Effector memory CD4-positive, alpha-beta T cell (primary cell): ENCODE measurements at places on chromosomes 1 and 21.

- no peak for DNase-seq
These were observed 382.9 kb upstream of the B3GALT2 start for GRCh38 chr1:193569096-193569982.

- DNase-seq: no peak
These were observed 166.5 kb downstream of the TPR start for GRCh38 chr1:186208405-186209129.

- DNase-seq: no peak
These were observed 306.4 kb downstream of the DUSP10 start for GRCh38 chr1:221435504-221435904.

DNA sequence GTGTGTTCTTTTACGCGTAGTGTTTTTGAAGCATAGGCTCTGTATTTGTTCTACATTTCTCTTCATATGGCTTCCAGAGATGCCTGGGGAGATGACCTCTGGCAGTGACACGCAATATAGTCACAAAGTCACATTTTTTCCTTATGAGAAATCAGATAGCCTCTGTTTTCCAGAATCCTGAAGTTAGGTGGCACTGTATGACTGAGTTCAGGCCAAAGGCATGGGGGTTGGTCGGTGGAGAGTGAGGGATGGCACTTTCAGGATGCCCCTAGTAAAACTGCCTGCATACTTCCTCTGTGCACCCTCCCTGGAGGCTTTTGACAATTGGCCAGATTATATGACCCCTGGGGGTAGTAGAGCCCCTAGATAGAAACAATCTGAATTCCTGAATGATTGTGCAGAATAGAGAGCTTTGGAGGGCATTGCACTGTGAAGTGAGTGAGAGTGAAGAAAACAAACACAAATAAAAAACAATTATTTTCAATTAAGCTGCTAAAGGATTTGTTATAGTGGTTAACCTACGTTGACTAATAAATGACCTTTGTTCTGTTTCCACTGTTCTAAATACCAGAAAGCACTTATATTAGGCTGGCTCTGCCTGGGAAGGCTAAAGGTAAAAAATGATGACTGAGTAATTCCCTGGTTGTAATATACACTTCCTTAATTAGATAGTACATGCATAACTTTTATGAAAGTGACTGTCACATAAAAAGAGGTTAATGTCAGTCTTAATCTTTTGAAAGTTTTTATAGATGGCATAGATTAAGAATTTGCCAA, 1660.8 kb downstream of the PLA2G4A start:
- DNase-seq: no peak

DNA sequence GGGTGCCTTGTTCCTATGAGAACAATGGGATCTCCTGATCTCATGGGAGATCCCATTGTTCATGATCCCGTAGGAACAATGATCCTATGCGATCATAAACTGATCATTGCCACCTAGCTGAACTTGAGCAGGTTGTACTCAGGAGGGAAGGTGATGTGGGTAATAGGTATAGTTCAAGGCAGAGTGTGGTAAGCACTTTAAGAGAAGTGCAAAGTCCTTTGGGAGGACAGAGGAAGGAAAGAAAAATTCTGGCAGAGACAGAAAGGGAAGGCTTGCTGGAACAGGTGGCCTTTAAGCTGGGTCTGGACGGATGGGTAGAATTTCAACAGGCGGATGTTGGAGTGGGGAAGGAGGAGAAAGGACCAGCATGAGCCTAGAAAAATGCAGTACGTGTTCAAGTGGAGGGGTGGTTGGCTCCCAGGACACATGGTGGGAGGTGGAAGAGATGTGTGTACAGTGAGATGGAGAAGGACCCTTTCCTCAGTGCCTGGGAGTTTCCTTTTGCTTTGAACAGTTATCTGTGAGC, 22.3 kb downstream of the GREM2 start:
- no peak for DNase-seq

- DNase-seq: no peak
These were observed 141.0 kb upstream of the TNR start for GRCh38 chr1:175884369-175884768.

GRCh38 chr1:27542463-27543273, 52.7 kb upstream of the WASF2 start:
- no peak for DNase-seq

- DNase-seq: no peak
These were observed 287.0 kb downstream of the GPATCH2 start for GRCh38 chr1:217343907-217344306.

GRCh38 chr21:45443595-45444181, 38.7 kb downstream of the COL18A1 start:
- DNase-seq: no peak

DNA sequence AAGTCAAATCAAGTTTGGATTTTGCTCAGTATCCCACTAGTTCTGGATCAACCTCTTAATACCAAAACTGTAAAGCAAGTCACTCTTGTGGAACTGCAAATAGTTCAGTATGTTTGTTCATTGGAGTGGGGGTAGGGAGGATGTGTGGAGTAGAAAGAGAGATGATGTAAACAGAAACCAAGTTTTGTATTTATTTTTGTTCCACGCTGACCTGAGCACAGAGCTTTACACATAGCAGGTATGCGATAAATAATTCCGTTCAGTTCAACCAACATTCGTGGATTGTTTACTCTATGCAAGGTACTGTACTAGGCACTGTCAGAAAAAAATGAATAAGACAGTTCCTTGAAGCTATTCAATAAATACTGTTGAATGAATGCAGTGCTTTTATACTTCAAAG, 4.5 kb upstream of the ZNF644 start:
- no peak for DNase-seq

DNA sequence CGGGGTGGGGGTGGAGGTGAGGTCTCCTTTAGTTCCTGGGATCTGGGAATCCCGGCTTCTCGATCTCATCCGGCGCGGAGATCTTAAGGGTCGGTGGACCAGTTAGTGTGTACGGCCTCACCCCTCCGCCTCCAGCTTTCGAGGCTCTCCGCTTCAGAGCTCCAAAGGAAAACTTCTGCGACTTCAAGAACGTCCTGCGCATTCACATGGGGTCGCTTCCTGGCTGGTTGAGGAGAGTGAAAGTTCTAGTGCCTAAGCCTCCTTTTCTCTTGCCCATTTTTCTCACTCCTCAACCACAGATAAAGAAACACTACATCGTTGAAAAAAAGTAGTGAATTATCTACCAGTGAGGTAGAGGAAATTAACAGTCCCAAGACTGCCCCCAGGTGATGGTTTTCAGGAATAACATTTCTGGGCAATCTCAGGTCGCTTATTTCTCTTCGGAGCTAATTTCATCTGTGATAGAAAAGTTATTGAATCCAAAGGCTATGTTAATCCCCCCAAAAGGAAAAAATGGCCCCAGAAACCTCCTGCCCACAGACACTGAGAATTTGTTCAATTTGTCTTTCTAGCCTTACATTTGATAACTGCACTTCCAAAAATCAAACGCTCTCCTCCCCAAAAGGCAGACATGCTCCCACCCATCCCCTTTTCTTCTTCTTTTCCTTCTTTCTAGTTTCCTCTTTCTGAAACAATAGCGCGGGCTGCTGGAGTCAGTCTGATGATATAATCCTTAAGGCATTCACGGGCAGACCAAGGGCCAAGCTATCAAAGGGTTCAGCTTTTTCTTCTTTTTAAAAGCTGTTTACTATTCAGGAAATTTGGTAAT, 20.6 kb upstream of the TBX15 start:
- no peak for DNase-seq

DNA sequence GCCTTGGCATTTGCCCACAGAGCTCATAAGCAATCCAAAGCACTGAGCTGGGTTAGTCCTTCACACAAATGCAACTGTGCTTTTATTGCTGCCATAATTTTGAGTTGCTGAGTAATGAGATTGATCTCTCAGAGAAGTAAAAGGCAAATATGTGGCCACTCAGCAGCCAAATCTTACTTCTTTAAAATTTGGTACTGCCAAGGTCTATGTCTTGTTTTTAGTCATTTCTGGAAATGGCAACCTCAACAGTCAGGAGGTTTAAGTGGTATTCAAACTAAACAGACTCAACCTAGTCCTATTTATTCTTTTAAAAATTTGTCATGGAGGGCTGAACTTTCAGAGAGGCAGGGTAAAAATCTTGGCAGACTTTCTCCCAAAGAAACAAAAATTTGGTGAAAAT, 216.4 kb upstream of the GJB5 start:
- no peak for DNase-seq

GRCh38 chr1:113943028-113943811, 14.1 kb downstream of the HIPK1 start:
- no peak for DNase-seq

GRCh38 chr21:44408226-44408625, 47.1 kb upstream of the LRRC3 start:
- no peak for DNase-seq

DNA sequence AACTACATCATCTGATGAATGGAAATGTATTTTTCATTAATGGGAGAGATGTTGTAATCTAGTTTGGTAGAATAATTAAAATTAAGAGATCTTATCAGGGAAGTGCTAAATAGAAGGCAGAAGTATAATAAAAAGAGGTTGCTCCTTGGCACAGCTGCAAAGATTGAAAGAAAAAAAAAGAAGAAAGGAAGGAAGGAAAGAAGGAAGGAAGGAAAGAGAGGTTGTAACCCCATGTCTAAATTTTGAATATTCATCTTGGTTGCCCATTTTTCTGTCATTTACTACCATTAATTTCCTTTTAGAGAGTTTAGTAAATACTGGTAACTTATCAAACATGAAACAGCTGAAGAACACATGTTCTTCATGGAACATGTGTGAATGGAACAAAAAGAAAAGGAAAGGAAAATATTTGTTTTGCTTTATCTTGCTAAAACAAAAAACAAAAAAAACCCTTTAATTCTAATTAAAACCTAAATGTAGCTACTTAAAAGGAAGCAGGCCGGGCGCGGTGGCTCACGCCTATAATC, 10.5 kb upstream of the MDM4 start:
- no peak for DNase-seq
